Stimulated activated CD8-positive, alpha-beta memory T cell treated with anti-CD3 and anti-CD28 coated beads, Interleukin-4, amount 100 ng/mL, for 1 hour (primary cell): ENCODE measurements at places on chromosomes 2 and 18.

- no peak for DNase-seq
Observed at GRCh38 chr2:77021161-77021560, 501.0 kb downstream of the LRRTM4 start.

DNA sequence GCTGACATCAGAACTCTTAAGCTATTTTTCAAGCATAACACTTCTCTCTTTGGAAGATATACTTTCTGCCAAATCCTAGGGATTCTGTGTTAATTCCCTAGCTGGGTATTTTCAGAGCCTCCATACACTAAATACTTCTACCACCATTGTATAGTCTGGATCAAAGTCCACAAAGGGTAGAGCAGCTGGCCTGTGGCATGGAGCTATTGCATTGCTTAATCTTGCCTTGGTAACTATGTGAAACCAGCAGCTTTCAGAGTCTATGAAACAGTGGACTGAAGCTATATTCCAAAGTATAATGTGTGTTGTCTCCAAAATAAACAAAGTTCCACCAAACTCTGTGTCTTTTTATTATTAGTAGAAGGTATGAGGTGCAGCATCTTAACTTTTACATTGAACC, 296.9 kb upstream of the CDH19 start:
- DNase-seq, result no peak

DNA sequence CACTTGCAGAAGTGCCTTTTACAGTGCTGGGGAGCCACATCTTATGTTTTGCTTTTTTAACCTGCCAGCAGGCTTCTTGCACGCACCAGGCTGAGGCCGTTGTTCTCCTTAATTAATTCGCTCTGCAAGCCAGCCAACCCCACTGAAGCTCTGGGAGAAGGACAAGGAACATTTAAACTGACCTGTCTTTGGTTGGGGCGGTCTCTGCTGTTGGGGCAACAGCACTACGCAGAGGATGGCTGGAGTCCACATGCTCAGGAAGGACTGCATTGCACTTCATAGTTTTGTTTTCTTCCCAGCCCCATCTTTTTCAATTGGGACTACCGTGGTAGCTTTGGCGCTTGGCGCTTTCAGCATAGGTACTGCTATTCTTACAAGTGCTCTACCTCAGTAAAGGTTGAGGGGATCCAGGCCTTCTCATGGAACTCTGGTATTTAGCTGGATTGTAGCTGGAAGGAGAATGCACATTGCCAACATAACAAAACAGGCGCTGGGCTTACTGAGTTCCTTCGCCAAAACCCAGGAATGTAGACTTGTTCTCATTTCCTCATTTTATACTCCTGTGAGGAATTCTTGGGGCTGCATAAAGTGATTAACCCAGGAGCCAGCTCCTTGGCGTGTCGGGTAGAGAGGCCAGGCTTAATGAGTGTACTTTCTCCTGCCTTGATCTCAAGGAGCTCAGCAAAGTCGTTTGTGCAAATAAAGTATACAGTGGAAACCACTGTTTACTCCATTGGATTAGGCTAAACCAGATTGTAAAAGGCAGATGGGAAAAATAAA, 146.2 kb downstream of the PRKCE start:
- DNase-seq, result no peak

DNA sequence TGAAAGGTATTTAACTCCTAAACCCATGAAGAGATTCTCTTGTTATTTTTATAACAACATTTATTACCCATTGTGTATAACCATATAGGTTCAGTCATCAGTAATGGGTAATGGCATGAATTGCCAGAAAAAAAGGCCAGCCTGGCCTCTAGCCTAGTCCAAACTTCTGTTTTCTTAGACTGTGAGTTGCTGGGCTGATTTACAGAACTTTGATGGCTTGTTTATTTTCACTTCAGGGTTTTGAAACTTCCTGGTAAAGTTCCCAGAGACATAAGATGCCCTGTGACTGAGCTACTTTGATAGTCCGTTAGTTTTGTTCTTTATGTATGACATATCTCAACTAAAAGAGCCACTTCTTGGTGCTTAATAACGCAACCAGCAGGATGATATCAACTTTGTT, 164.8 kb downstream of the METTL4 start:
- no peak for DNase-seq

- no peak for DNase-seq
Observed at GRCh38 chr2:85019121-85019520, 48.2 kb downstream of the KCMF1 start.

- no peak for DNase-seq
Observed at GRCh38 chr18:58806826-58807714, 57.6 kb upstream of the ZNF532 start.
